Iris pigment epithelial cell (primary cell): ENCODE measurements at places on chromosomes 12 and 14.

GRCh38 chr12:2648406-2648805, 146.4 kb upstream of the FKBP4 start:
- DNase-seq: no peak

- DNase-seq: peak; percentile 89
Observed at GRCh38 chr12:84924981-84925380, 12.4 kb upstream of the SLC6A15 start.

DNA sequence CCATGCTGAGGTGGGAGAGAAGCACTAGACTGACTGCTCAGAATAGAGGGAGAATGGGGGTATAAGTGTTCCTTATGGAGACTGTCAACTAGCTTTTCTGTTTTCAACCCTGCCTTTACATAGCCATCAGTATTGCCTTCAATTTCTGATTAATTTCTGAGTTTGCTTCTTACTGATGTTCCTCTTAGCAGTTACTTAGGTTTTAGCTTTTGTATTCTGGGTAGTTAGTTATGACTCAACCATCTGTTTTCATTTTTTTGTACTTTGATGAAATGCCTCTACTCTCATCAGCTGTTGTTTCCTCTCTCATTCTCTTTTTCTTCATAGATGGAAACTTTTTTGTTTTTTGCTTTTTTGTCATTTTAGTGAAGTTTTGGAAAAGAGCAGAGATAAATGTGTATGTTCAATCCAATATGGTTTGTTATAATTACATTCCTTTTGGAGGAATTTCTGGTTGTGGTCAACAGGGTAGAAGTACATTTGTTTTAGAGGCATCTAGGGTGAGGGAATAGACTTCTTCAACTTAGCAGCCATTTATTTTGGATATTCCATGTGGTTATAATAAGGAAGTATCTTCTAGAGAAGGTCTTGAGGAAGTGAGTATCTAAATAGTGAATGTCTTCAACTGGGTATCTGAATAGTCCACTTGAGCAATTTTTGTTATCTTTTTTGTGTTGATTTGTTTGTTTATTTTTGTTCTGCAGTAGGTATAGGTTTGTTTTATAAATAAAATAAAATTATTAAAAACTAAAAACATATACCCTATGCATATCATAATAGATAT, 29.6 kb downstream of the PMCH start:
- no peak for DNase-seq

- DNase-seq: no peak
Observed at GRCh38 chr12:107325075-107325608, 231.8 kb upstream of the CRY1 start.

GRCh38 chr12:105278043-105278697, 42.2 kb upstream of the APPL2 start:
- DNase-seq: peak; percentile 47

DNA sequence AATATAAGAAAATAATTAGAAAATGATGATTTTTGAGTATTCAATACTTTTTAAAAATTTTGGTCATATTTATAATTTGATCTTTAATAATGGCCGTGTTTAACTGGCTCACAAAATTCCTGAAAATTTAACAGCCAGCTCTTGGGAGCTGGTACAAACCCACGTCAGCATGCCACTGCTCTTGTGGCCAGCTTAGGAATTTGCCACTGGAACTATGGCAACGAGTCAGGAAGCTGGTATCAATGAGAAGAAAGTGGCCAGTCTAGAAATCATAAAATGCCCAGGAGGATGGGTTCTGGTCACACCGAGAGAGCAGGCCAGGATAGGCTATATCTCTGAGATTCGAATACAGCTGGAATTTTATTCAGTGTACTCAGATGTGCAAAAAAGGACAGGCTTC, 72.2 kb upstream of the PLEKHG3 start:
- no peak for DNase-seq

DNA sequence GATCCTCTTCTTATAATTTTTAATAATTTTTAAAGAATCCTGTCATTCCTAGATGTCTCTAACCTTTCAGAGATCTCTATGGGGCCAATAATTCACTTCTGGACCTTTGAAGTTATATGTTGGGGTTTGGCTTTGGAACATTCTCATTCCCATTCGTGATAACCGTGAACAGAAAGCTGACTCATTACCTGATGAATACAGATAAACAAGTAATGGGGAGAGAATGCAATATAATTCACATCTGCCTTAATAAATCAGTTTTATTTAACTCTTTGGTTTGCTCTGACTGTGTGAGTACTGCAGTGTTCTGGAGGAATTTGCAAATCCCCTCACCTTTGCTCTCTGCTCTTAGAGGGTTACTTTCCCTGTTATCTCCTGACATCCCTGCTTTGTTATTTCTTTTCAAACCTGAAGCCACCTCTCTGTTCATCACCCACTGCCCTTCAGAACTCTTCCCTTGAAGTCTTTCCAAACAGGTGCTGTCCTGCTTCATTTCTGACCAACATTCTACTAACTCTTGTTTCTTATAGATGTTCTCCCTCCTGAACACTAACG, 79.6 kb upstream of the SLC38A2 start:
- DNase-seq: peak; percentile 62
